Activated T-helper 2 cell treated with anti-CD3 and anti-CD28 coated beads, Interferon-gamma antibody, Interleukin-2, Interleukin-4, amounts not matched to agents 10 μg/mL and 5 μg/mL and 100 μg/mL, durations not matched to agents 14 hours and 24 hours and 36 hours (primary cell): ENCODE measurements at places on chromosomes 7 and 10.

DNA sequence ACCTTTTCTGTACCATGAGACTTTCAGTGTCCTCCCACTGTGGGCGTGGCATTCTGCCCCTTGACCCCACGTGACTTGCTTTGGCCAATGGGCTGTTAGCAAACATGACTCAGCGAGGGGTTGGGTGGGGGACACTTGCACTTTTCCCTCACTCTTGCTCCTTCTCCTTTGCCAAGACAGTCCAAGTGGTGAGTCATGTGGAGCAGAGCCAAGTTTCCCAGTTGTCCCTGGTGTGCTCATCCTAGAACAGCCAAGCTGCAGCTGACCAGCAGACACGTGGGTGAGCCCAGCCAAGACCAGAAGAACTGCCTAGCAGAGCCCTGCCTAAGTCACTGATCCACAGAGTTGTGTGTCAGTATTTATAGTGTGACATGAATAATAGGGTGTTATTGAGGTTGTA is 82.8 kb upstream of the CPXM2 start:
- DNase-seq = no peak

- no peak for DNase-seq
Measured at GRCh38 chr10:7605565-7606295, 61.0 kb downstream of the ITIH5 start.

DNA sequence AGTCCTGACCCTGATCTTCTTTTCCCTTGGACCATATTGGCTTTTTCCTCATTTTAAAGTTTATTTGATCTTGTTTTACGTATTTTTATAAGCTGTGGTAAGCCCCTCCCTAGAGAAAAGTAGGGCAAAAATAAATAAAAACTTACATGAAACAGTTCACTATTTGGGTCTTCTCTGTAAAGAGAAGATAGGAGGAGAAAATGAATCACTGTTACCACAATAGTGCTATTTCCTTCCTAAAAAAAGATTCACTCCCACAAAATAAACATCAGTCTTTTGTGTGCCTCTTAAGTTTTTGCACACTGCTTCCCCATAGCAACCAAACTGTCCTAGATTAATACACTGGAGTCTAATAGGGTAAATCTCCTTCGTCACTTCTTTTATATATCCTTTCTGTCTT is 1.4 kb upstream of the SVIL start:
- no peak for DNase-seq

DNA sequence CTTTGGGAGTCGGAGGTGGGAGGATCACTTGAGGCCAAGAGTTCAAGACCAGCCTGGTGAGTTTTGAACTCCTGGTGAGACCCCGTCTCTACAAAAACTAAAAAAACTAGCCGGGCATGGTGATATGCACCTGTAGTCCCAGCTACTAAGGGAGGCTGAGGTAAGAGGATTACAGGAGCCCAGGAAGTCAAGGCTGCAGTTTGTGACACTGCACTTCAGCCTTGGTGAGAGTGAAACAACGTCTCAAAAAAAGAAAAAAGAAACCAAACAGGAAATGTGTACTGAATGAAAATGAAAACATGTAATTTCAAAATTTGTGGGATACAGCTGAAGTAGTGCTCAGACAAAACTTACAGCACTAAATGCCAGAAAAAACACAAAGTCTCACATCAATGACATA is 7.6 kb downstream of the ARHGAP12 start:
- DNase-seq = no peak

DNA sequence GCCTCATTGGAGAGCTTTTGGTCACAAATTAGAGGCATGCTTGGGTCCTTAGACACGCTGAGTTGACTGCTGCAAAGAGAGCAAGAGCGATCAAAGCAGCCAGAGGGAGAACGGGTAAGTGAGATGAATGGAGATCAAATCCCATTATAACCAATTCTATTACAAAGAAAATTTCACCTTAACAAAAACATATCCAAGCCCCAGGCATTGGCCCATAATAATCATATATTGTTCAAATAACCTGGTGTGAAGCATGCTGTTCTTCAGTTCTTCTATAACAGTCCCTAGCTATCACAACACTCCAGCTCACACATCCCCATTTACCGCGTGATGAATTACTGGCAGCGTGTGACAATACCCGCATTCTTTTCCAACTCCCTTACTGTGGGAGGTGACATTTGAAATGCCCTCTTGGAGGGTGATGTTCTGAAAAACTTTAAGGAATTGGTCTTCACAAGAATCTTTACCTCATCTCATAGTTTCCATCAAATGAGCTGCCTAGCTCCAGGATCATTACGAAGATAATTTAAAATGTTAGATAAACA is 156.1 kb upstream of the PLXNA4 start:
- DNase-seq = no peak

GRCh38 chr10:72736176-72736827 is 44.4 kb downstream of the MCU start:
- no peak for DNase-seq
